ENCODE measurements at places on chromosomes 16 and 17.

DNA sequence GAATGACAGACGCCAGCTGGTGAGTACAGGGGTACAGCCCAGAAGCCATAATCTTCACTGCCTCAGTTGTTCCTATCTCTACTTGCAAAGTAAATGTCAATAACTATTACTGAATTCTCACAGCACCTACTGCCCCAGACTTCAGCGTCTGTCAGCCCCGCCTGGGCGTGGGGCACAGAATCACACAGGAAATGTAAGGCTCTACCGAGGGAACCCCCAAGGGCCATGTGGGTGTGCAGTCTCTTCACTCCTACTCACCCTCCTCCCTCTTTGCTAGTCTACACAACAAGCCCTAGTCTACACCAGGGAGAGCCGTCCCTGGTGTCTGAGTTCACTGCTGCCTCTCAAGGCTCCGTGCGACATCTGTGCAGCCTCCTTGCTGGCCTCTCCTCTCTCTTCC is 4.5 kb downstream of the NPTX1 start:
- DNase-seq: no peak

DNA sequence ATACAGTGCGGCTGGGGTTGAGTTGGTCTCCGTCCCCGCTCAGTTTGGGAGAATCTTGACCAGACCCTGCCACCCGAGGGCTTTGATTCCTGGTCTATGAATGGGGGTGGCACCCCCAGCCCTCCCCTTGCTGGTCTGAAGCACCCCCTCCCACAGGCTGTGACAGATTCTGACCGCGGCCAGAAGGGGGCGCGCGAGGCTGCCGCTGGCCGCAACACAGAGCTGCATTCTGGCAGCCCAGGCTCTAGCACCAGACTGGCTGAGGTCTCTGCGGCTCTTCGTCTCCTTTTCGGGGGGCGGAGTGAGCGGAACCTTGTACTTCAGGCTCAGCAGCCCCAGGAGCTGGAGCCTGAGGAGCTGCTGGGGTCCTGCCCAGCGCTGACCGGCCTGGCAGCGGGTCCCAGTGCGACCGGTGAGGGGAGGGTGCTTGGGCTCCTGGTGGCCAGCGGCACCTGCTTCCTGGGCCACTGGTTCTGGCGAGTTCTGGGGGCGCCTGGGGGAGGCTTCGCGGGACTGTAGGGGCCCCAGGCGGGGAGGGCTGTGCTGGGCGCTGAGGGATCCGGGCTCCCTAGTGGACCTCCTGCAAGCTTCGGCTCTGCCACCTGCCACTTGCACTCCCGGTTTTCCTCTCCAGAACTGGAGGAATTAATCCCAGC is 1011.6 kb downstream of the KCNJ18 start:
- DNase-seq: no peak

GRCh38 chr17:38925263-38925995 is at the start of gene LASP1NB:
Gene LASP1NB, plus strand, starts transcription at chr17:38925614.
- DNase-seq: no peak

- DNase-seq: no peak
Observed at GRCh38 chr17:9750524-9750923, 40.9 kb downstream of the DHRS7C start.

DNA sequence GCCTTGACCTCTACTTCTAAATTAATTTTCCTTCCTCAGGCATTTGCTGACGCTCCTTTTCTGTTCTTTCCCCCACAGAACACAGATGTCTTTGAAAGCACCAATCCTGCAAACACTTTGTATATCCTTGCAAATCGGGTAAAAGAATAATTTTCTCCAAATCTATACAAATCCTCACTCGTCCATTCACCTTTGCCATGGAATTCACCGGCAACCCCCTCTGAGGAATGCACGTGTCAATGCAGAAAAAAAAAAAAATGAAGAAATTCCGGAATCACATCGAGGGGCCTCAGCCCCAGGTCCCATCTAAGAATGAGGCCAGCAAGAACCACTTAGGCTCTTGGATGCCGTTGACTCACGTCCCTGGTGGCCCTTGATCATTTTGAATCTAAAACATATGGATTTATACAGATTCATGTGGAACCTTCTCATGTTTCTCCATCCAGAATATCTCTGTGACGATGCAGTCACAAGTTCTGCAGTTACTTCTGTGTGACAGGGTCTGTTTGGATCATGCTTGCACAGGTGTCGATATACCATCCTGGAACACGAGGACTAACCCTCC is 136.9 kb downstream of the RBFOX3 start:
- DNase-seq: no peak

DNA sequence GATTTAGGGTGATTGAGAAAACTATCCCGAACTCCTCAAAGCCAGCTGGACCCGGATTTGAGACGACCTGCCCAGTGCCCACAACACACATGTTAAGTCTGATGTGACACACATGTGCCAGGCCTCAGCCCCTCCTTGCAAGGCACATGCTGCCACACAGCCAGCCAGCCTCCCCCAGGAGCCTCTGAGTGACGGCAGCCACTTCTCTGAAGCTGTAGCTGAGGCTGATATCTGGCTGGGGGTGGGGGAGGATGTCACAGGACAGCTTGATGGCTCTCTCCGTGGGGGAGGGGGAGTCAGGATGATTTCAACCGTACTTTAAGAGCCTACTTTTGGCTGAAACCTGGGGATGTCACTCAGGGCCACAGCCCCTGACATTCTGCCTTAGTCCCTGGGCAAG is 40.9 kb downstream of the SRCIN1 start:
- no peak for DNase-seq

DNA sequence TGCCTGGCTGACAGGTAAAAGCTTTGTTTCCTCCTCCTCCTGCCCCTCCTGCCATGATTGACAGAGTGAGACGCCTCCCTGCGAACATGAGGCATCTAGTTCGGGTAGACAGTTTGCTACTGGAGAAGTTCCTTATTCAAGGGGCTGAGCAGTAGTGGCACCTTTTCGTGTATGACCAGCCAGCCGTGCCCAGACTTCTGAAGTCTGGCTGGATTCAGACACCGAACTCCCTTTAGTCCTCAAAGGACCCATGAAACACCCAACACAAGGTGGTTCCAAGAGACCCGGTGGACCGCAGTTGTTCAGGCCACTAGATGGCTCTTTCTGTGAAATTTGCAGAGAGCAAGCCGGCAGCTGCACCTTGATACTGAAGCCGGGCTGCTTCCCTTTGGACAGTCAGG is 192.8 kb downstream of the XYLT1 start:
- DNase-seq: no peak

Data from brain pericyte (primary cell).